Smooth muscle cell of the brain vasculature (primary cell): ENCODE measurements at places on chromosomes 6 and 20.

DNA sequence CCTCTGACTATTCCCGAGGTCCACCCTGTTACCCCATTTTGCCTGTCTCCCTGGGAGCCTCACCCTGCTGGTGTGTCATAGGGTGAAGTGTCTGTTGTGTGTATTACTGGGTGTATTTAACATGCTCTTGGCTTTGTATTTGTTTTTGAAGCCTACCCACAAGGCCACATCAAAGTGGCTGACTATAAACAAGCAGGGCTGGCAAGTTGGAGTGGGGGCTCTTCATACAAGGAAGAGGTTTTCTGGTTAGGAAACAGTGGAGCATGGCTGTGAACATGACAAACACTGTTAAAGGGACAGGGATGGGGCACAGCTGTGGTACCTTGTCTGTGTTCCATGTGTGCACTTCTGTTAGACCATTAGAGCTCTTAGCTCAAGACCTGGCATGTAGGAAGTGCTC lies 26.3 kb downstream of the HECA start:
- peak; percentile 60 for DNase-seq

DNA sequence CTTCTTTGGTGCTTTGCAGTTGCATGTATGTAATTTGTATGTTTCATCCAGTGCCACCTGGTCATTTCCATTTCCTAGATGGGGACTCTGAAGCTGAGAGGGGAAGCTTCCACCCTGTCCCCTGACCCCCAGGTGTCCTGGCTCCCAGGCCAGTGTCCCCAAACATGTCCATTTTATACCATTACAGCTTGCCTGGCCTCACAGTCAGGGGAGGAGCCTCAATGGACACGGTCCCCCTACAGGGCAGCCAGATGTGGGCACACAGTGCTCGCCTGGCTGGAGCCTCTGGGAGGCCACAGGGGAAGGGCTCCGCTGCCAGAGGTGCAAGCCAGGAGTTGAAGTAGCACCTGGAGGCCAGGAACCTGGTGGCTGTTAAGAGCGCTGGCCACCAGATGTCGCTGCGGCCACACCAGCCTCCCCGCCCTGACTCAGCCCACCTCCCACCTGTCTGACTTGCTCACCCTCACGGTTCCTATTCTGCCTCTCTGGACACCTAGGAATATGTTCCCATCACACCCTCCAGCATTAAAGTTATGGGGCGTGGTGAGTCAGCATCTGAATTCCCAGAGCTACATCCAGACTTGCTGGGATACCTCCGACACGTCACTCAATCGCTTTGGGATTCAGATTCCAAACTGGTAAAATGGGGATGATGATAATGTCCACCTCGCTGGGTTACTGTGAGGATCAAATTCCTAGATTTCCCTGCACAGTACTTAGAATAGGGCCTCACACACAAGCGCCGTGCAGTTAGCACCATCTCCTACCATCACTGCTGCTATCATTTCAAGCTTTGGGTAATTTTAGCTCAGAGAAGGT lies 107.4 kb downstream of the SULF2 start:
- no peak for DNase-seq

GRCh38 chr6:116017546-116018295 lies 43.0 kb downstream of the FRK start:
- DNase-seq = no peak

GRCh38 chr6:110476046-110476849 lies at the start of gene SLC22A16:
Gene SLC22A16, minus strand, starts transcription at chr6:110476613. Its CDS starts 39 bp downstream, at chr6:110476574.
- no peak for DNase-seq

DNA sequence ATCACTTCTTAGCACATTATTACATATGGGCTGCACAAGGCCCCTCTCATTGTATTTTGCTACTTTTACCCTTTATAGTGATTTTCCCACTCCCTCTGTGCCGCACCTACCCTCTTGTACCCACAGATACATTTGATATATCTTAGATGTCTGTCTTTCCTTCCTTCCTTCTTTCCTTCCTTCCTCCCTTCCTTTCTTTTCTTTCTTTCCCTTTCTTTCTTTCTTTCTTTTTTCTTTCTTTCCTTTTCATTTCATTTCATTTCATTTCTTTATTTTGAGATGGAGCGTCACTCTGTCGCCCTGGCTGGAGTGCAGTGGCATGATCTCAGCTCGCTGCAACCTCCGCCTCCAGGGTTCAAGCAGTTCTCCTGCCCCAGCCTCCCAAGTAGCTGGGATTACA lies 12.2 kb downstream of the POLH start:
- no peak for DNase-seq

GRCh38 chr6:11386726-11387125 lies 150.8 kb upstream of the TMEM170B start:
- no peak for DNase-seq

DNA sequence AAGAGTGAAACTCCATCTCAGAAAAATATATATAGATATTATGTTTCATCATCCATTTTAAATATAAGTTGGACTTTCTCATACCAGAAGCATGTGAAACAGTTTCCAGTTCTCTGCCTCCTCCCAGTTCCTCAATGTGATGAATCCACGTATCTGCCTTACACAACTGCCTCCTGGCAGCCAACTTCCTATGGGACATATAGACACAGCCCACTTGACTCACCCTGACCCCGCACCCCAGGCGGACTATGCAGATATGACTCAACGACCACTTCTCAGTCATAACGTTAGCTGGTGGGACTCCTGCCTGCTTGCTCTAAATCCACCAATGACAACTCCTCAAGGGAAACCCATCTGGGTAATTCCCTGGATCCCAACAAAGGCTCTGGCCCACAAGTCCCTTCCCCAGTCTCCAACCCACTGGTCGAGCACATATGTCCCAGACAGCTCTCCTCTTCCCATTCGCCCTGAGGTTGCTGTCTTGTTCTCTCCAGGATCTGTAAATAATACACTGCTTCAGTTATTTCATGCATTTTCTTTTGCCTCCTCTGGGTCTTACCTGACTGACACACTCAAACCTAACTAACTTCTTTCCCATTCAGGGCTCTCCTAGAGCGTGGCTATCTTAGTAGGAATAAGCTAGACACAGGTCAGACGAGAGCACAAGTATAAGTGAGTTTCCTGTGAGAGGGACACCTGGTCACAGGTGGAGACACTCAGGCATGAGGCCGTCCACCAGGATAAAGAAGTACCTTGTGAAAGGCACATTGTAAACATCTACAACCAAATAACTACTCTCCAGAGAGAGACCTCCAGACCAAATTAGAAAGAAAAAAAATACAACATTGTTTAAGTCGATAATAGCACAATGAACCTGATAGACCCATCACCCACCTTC lies 548.5 kb downstream of the CD83 start:
- peak; percentile 56 for DNase-seq

DNA sequence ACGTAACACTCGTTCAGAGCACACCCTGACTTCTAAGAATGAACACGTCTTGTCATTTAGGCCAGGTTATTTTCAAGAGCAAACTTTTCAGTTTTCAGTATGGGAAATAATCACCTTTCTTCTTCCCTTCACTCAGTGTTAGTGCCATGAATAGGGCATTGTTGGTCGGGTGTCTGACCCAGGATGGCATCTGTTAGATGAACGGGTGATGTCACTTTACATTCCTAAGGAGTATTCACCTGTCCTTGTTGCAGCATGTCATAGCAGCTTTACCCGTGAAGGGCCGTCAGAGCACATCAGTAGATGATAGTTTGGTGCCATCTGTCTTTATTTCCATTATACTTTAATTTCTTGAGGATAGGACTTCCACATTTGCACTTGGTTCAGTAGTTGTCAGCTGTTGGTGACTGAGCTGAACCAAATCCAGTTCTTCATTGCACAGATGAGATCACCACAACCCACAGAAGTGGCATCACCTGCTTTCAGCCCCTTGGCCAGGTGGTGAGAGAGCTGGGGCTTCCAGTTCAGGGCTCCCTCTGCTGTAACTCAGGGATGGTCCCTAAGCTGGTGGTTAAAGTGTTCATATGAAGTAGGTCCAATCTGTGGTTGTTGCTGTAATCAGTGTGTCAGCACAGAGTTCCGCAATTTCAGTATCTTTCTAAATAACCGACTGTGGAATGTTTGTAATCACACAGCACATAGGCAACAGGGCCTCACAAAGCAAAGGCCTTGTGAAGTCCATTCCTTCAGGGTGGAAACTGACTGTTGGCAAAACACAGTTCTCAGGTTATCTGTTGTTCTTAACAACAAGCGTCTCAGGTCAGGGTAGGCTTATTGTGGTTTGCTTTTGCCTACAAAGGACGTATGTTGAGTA lies 68.2 kb downstream of the FAM120B start:
- DNase-seq = no peak

DNA sequence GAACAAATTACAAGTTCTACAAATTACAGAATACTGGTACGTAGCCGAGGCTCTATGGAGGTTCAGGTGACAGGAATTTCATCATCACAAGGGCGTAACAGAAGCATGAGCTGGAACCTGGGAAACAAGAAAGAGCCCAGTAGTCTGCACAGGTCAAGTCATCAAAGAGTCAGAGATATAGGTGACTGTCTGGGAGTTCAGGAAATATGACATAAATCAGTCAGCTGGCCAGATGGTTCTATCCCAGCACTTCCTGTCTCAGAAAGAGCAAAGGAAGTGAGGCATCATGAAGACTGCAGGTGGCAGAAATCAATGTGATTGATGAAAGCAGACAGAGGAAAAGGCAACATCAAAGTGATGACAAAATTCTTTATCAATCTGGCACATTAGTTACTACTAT lies 23.3 kb downstream of the MYCT1 start:
- no peak for DNase-seq

DNA sequence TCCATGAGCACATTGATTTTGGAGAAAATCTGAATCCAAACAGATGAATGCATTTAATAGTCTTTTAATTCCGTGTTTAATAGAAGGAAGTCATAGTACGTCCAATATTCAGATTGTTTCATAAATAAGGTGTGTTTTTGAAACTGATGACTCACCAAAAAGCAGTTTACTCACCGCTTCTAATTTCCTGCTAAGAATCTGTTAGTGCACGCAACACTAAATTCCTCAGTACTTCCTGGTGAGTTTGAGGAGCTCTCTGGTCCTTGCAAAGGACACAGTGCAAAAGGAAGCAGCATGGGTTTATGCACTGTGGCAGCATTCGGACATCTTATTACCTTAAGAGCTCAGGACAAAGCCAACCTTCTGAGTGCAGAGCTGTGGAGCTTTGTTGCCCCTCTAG lies 2.3 kb upstream of the ADGRF1 start:
- DNase-seq = no peak
